ENCODE measurements at places on chromosomes 16 and 17.

- DNase-seq, result no peak
Measured at GRCh38 chr16:50229149-50229726, 37.1 kb upstream of the ADCY7 start.

DNA sequence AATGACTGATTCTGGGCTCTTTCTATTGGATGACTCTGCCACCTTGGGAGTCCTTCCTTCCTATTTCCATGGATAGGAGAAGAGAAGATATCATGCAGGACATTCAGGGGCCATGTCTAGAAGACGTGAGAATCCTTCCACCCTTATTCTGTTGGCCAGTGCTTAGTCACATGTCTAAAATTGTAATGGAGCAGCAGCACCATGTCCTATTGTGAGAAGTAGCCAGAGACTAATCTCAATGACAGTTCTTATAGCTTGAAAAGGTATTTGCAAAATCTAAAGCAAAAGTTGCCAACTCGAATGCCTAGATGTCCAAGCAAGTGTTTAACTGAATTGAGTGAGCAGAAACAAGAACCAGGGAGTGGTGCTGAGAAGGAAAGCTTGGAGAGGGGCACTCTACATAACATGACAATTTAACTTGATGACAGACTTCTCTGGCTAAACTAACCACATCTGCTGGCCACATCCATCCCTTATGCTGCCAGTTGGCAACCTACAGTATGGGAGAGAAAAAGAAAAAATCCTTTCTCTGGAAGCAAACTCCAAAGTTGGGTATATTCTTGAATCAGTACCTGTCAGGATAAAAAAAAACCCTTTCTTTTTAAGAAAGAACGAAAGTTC is 225.7 kb downstream of the CDH13 start:
- DNase-seq, result no peak

- DNase-seq, result no peak
Measured at GRCh38 chr16:81940781-81941560, 70.3 kb downstream of the SDR42E1 start.

DNA sequence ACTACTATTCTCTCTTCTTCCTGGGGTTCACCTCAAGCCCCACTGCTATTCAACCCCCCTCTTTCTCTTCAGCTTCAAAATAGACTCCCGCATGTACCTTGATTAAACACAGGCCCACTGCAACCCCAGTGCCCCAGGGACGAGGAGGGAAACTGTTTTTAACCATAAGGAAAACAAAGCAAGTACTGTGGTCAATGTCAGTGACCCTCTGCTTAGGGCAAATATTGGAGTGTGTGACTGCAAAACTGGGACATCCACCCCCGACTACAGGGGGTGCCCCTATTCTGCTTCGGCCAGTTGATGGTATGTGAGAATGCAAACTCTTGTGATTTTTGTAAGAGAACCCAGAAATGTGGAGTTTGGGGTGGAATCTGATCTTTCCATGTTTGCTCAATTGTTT is 9.5 kb upstream of the PNPO start:
- DNase-seq, result no peak

DNA sequence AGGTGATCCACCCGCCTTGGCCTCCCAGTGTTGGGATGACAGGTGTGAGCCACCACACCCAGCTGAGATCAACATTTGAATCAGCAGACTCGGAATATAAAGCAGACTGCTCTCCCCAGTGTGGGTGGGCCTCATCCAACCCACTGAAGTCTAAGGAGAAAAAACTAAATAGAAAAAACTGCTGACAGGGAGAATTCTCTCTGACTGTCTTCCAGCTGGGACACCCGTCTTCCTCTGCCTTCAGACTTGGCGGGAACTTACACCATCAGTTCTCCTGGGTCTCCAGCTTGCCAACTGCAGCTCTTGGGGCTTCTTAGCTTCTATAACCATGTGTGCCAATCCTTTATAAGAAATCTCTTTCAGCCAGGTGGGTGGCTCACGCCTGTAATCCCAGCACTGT is 90.7 kb downstream of the MRM3 start:
- no peak for DNase-seq

- no peak for DNase-seq
Measured at GRCh38 chr17:32161506-32162365, 19.4 kb downstream of the RHOT1 start.

Data from CD4-positive, alpha-beta T cell treated with Interleukin-17A for 4 hours (primary cell).